ENCODE measurements at places on chromosomes 13 and 19. TPM values are rescaled to one million over a fixed set of nuclear protein-coding genes. Genes with fewer than 3 reads are reported as not detected.

GRCh38 chr19:13297023-13297422, 146.8 kb downstream of the IER2 start:
- no peak for DNase-seq

DNA sequence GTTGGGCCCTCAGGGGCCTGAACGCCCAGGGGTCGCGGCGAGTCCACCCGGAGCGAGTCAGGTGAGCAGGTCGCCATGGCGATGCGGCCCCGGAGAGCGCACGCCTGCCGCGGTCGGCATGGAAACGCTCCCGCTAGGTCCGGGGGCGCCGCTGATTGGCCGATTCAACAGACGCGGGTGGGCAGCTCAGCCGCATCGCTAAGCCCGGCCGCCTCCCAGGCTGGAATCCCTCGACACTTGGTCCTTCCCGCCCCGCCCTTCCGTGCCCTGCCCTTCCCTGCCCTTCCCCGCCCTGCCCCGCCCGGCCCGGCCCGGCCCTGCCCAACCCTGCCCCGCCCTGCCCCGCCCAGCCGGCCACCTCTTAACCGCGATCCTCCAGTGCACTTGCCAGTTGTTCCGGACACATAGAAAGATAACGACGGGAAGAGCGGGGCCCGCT, at the start of gene CCNA1:
CCNA1 (plus strand) TSS at position 390 of the 439 bp plus-strand sequence. CDS start 562 bp downstream, outside the sequence.
- DNase-seq = peak; percentile 21

- DNase-seq = no peak
These were observed 16.4 kb upstream of the PRR19 start for GRCh38 chr19:42285541-42285941.

DNA sequence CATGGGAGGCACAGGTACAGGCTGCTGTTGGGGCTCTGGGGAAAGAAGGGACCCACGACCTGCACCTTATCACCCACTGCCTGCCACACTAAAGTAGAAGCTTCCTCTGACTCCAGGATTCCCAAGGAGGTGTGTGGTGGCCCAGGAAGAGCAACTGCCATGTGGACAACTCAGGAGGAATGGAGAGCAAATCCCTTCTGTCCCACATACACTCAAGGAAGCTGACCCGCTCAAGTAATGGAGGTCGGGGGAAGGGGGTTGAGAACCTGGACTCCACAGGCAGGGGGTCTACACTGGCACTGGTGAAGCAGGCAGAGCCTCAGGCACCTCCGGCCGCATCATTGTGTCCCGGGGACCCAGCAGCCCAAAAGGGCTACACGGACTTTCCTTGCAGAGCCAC, 29.4 kb upstream of the SLC15A1 start:
- DNase-seq = no peak

DNA sequence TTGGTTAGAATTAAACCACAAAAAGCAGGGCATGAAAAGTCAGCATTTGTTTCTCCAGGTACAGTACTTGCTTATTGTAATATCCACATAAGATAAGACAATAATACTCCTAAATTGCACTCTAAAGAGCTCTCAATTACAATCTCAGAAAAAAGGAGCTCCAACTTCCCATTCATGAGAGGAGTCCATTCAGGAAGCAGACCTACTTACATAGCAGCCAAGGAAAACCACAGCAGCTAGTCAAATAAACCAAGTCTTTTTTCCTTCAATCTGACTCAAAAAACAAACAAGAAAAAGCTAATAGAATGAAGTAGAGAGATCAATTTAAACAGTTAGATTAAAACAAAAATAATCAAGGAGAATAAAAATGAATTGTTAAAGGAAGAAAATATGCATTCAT, 885.2 kb upstream of the SLITRK6 start:
- DNase-seq = no peak

DNA sequence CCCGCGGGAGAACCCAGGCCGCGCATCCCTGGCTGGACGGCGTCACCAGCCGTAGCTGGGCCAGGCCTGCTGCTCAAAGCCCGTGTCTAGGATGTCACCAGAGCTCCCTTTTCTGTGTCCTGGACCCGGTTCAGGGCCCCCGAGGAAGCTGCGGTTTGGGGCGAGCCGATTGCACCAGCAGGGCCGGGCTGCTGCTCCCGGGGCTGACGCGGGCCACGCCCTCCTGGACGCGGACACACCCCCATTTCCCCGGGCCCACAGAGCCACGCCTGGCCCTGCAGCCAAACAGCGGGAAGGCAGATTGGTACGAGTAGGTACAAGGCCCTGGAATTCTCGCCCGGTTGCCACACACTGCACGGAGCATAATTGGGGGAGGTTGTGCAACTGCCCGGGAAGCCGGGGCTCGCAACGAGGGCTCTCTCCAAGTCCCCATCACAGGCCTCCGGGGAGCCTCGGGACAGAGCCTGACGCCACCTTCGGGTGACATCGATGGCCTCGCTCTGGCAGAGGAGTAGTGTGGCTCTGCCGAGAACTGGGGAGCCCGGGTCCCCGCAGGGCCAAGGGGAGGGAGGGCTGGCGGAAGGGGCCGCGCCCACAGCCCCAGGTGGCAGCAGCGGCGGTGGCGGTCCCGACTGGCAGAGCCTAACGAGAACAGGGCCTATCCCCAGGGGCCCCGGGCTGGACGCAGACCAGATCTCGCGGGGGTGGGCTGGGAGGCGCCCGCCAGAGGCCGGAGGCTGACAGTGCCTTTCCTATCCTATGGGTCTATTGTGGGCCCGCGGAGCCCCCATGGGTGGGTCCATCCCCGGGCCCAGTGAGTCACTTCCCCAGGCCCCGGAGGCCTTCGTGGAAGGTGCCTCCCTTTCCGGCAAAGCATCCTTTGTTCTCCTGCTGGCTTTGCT, 23.5 kb downstream of the KCTD15 start:
- DNase-seq = peak; percentile 81

Gene CRX
- not detected for total RNA-seq

- no peak for DNase-seq
These were observed 1.6 kb downstream of the FSTL3 start for GRCh38 chr19:677601-678436.

Gene CRYL1
- 128 TPM for total RNA-seq

Gene MYADM
- total RNA-seq = 78.4 TPM

Gene ZNF726
- total RNA-seq = 1.5 TPM

Gene TYROBP
- total RNA-seq = 8.2 TPM

DNA sequence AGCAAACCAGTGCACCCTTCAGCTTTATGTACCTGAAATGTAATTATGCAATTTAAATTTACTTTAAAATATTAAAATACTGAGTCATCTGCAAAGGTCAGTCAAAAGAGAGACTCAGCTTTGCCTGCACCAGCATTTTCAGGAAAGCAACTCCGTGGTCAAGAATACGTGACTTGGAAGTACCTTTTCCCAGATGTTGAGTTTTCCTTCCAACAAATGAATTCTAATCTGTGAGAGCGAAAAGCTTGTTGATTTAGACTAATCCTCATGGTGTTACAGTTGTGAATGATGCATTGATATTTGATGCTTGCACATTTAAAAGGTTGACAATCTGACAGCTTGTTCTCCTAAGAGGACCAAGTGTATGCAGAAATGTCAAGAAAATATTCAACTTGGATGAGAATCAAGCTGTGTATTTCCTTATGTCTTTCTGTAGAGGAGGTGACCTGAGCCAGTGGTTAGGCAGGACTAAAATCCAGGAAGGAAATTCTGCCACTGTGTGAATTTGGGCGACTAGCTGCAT, 270.4 kb downstream of the ABCC4 start:
- no peak for DNase-seq

Gene ANO8
- 10.8 TPM for total RNA-seq

DNA sequence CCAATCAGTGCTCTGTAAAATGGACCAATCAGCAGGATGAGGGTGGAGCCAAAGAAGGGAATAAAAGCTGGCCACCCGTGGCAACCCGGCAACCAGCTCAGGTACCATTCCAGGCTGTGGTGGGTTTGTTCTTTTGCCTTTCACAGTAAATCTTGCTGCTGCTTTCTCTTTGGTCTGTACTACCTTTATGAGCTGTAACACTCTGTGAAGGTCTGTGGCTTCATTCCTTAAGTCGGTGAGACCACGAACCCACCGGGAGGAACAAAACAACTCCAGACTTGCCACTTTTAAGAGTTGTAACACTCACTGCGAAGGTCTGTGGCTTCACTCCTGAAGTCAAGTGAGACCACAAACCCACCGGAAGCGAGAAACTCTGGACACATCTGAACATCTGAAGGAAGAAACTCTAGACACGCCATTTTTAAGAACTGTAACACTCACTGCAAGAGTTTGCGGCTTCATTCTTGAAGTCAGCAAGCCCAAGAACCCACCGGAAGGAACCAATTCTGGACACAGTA, 16.5 kb upstream of the SPACA6 start:
- DNase-seq = no peak

GRCh38 chr13:32722340-32722739, 136.1 kb downstream of the PDS5B start:
- no peak for DNase-seq

Gene ZNF44
- total RNA-seq = 16.1 TPM

Gene PLEKHA4
- 8.6 TPM for total RNA-seq

Gene SLC15A1
- 35.7 TPM for total RNA-seq

Gene RXFP2
- total RNA-seq = not detected

Gene SLC25A42
- total RNA-seq = 8.2 TPM

GRCh38 chr13:94674609-94675348, 37.6 kb downstream of the SOX21 start:
- DNase-seq = no peak

DNA sequence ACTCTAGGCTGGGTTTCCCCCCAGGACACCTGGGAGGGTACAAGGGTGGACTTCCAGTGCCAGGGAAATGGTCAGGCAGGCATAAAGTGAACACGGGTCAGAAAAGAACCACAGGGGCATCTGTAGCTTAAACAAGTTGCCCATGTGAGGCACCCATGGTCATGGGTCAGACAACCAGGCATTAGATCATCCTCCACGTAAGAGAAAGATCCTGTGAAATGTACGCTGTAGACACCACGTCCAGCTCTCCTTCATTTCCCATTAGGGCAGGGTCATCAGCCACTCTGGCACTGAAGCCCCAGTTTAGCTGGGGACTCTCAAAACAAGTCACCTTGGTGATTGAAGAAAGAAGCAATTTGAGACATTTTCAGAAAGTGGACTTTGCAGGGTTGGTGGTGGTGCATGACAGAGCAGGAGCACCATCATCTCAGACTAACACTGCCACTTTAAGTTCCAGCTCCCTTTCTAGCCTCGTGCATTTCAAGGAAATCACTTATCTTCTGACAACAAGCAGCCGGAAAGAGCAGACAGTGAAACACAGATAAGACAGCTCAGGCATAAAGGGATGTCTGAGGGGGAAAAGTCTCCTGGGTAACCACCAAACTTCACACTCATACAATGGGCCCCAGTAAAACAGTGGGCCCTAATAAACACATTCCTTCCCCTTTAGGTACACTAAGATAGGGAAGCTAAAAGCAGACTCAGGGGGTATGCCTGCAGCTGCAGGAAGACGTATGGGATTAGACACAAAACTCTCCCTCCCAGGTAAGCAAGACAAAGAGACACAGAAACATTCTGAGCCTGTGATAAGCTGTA, 16.1 kb upstream of the SIGLEC6 start:
- DNase-seq = no peak

All from left colon (tissue), 2 donors.